ENCODE measurements at places on chromosomes 3 and 15.

DNA sequence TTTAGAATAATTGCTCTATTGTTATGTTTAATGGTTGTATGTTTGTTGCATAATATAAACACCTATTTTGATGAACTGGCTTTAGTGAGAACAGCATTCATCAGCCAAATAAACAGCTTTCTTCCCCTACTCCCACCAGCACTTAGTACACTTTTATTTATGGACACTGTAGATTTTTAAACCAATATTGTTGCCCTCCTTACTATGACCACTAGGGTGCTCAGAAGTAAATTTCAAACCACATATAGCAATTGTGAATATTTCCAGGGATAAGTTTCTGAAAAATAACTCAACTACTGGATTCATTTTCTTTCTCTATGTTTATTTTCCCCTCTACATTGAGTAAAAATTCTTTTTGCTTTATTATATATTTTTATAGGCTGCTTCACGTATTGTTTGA lies 84.7 kb upstream of the PTX3 start:
- no peak for DNase-seq

GRCh38 chr3:73143821-73144237 lies 82.4 kb downstream of the EBLN2 start:
- DNase-seq = no peak

- DNase-seq = no peak
Measured at GRCh38 chr3:128128251-128128650, 4.6 kb upstream of the RUVBL1 start.

GRCh38 chr15:73986055-73986775 lies 5.9 kb downstream of the STOML1 start:
- DNase-seq = no peak

- peak; percentile 4 for DNase-seq
Measured at GRCh38 chr3:172622916-172623700, 87.8 kb downstream of the NCEH1 start.

DNA sequence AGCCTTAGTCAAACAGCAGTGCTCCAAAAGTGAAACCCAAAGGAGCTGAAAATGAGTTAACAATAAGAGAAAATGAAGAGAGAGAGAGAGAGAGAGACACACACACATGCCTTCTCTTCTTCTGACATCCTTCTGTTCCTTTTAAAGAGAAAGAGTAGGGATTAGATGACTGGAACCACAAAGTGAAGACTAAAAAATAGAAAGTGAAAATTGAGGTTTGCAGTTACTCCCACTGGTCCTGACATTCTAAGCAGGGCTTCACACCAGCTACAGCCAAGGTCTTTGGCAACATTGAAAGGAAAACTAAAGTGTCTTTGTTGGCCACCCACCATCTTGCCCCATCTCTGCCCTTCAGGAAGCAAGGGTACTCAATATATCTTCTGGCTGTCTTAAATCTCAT lies 59.2 kb downstream of the USP50 start:
- DNase-seq = no peak

DNA sequence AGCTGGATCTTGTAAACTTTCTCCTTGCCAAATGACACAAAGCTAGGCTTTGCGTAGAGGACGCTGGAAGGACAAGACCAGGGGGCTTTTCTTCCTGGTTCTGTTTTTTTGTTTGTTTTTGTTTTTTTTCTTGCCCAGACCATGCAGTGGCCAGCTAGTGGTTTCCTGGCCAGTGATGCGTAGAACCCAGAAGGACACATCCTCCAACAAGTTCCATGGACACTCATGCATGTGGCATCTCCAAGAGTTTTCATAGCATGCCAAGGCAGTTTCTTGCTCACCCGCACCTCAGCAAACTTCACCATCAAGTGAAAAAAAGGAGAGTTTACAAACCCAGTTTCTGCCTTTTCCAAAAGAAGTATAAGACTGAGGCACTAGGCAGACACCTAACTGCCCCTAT lies 46.1 kb upstream of the TMCO5A start:
- no peak for DNase-seq

- DNase-seq = no peak
Measured at GRCh38 chr3:121601212-121601812, 8.1 kb downstream of the FBXO40 start.

Data from stimulated activated CD8-positive, alpha-beta memory T cell treated with anti-CD3 and anti-CD28 coated beads, Interleukin-7, amount 100 ng/mL, for 1 hour (primary cell).